ENCODE measurements at places on chromosomes 12 and 14.

DNA sequence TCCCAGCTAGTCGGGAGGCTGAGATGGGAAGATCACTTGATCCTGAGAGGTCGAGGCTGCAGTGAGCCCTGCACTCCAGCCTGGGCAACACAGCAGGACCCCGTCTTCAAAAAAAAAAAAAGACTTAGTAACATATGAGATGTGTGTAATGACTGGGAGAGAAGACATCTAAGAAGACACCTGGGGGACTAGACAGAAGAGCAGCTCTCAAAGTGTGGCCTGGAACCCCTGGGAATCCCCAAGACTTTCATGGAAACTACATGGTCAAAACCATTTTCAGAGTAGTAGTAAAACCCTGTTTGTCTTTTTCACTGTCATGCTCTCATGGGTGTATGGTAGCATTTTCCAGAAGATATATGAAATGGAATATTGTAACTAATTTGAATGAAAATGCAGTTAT lies 45.3 kb downstream of the R3HDM2 start:
- no peak for DNase-seq

GRCh38 chr12:101823891-101824290 lies 6.9 kb downstream of the GNPTAB start:
- no peak for DNase-seq

DNA sequence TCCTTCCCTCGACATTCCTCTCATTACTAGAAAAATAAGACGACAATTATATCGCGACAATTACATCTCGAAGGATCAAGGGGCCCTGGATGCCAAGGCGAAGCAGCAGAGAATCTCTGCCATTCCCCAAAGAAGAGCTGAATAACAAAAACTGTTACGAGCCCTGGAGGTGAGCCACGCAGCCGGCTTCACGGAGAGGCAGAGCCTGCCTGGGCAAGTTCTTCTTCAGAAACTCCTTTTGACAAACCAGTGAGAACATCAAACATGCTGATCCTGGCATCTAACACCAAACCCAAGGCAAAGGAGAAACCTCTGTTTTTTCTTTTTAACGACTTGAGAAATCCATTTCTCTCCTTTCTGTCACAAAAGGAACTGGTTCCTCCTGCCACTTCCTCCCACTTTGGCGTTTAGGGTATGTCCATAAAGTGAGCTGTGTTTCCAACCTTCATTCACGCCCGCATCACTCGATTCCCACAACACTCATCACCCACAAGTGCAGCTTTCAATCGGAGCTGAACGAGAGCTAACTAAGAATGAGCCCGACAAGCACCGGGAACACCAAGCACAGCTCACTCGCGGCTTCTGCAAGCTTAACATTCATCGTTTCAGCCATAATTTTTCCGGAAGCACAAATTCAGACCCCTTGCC lies 21.5 kb downstream of the CCDC88C start:
- no peak for DNase-seq

- DNase-seq, result no peak
Observed at GRCh38 chr12:53805067-53805466, 53.3 kb upstream of the CISTR start.

GRCh38 chr14:74551431-74552371 lies 58.1 kb downstream of the ISCA2 start:
- DNase-seq, result no peak

- DNase-seq, result no peak
Observed at GRCh38 chr12:52878507-52879393, 26.1 kb downstream of the KRT8 start.

DNA sequence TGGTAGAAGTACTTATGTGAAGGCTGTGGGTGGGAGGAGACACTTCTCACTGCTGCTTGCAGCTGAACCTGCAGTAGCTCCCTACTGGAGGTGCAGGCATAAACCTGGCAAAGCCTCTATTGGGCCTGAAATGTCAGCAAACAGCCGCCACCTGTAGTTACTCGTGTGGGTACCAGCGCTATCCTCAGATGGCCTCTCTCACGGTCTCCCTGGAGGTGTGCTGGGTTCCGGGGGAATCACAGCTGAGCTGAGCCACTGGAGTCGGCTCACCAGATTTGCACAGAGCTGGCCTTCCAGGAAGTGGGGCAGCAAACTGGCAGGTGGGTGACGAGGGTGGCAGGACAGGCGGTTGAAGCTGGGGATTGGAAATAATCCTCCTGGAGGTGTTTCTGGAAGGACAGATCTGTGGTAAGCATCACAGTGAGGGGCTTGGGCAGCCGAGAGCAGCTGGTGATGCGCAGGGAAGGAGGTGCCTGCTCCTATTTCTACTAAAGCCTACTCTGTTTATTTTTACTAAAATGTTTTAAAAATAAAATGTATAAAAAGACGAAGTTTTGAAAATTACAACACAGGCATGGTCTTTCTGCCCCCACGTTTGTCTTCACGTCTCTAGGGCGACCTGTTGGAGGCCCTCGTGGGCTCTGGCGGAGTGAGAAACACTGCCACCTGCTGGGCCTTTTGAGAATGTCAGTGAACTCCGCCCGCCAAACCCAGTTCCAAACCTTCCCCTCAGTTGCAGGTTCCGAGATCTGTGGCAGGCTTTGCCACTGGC lies 67.8 kb upstream of the PLEKHG3 start:
- DNase-seq, result no peak

- DNase-seq, result no peak
Observed at GRCh38 chr14:65373671-65374039, 38.9 kb upstream of the FUT8 start.

DNA sequence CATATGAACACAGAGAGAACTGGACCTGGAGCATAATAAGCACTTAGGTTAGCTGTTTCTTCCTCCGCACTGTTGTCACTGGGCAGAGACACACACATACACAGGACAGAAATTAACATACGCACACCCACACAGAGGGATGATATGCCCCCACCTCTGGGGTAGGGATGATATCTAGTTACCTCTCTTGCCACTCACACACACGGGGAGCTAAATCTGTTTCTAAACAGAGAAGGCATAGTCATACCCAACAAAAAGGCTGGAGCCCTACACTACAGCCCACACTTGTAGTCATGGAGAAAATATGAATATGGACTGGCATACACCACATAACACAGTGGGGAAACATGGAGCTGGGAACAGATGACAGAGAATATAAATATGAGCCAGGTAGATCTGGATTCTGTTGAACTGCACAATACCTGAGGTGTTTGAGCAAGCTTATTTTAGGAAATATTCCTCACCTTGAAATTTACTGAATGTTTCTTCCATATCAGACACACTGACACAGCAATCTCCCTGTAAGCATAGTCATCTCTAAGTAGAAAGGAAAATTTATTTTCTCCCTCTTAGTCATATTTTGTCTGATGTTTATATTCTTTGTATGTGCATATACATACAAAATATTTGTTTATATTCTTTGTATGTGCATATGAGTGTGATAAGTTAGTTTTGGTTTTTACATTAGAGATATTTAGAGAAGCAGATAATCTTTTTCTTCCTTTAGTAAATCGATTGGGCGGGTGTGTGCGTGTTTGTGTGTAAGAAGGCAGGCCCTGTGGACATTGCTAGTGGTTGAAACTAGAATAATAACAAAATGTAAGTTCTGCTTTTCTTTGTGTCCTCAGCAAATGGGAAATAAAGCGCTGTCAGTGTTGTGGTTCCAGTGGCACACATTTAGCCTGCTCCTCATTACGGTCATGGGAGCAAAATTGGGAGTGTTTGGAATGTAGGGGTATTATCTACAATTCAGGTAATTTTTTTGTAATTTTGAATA lies 20.9 kb upstream of the SCFD1 start:
- no peak for DNase-seq

- DNase-seq, result no peak
Observed at GRCh38 chr12:64782191-64782876, 23.1 kb upstream of the GNS start.

- peak; percentile 26 for DNase-seq
Observed at GRCh38 chr12:56189099-56189917, at the start of gene SMARCC2. TSS of gene SMARCC2 (minus strand) at chr12:56189483. CDS start at chr12:56189461, 22 bp downstream.
